ENCODE measurements at places on chromosomes 2 and 18.
A peak's percentile ranks its signal among the peaks of the same experiment; 100 is the strongest.

- DNase-seq: peak; percentile 81
These were observed 5.2 kb downstream of the TMEM127 start for GRCh38 chr2:96260387-96261260.

GRCh38 chr2:82790206-82791021 lies 1668.7 kb downstream of the SUCLG1 start:
- DNase-seq: peak; percentile 59

DNA sequence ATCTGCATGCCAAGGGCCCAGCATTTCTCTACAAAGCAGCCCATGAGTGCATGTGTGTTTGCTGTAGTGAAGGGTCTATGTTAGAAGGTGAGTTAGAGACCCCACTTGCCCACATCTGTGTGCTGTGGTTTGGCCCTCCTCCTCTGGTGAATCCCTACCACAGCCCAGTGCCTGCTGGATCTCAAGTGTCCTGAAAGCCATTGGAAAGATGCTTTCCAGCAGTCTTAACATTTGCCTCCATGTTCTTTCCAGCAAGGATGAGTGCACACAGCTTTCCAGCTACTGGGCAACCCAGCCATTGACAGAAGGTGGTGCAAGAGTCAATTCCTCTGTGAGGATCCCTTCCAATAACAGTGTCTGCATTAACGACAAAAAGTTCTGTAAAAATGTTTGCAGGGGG lies 13.6 kb downstream of the CRIM1 start:
- DNase-seq: no peak

DNA sequence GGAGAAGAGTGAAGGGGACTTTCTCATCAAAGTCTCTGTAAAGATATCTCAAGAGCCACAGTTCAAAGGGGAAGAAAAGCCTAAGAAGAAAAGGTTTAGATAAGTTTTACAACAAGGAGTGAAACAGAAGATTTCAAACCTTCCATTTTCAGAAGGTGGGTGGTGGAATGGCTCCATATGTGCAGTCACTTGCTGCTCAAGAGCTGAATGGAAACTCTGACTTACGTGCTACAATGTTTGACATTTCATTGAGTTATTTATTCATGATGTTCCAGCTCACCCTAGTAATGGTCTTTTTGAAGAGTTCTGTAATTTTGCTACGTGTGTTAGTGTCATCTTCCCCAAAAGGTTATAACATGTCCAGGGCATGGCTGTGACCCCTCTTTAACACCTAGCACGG lies 21.7 kb downstream of the LCT start:
- DNase-seq: no peak

DNA sequence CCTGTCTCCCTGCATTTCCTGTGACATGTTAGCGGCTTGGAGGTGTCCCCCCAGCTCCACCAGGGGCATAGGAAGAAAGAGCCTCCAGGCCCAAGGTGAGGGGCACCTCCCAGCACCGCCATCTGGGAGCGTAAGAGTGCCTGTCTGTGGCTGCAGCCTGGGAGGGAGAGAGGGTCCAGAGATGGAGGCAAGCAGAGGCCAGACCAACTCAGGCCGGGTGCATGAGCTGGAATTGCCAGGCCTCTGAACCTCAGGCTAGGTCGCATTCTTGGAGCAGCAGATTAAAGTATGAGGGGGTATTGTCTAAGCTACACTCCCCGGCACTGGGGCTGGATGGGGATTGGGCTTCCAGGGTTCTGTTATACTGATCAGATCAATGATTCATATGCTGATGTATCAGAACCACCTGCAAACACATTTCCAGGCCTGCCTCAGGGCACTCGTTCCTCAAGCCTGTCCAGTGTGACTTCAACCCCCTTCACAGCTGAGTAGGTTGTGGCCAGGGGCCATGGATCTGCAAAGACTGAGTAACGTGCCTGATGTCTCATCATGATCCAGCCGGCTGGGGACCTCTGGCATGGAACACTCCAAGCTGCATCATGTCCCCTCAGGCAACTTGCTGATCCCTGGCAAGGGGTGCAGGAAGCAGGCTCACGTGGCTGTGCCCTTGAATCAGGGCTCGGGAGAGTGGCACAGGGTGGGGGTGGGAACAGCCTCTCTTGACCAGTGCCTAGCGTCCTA lies 73.2 kb downstream of the HS1BP3 start:
- no peak for DNase-seq

GRCh38 chr2:136377423-136378382 lies 259.8 kb upstream of the CXCR4 start:
- DNase-seq: no peak

- DNase-seq: no peak
These were observed 36.7 kb downstream of the ADCYAP1 start for GRCh38 chr18:941331-941730.

- DNase-seq: no peak
These were observed 18.1 kb downstream of the PPM1B start for GRCh38 chr2:44186810-44187209.
